ENCODE measurements at places on chromosomes 11 and 22.

GRCh38 chr22:35552846-35553245, 12.2 kb downstream of the RASD2 start:
- DNase-seq = no peak

DNA sequence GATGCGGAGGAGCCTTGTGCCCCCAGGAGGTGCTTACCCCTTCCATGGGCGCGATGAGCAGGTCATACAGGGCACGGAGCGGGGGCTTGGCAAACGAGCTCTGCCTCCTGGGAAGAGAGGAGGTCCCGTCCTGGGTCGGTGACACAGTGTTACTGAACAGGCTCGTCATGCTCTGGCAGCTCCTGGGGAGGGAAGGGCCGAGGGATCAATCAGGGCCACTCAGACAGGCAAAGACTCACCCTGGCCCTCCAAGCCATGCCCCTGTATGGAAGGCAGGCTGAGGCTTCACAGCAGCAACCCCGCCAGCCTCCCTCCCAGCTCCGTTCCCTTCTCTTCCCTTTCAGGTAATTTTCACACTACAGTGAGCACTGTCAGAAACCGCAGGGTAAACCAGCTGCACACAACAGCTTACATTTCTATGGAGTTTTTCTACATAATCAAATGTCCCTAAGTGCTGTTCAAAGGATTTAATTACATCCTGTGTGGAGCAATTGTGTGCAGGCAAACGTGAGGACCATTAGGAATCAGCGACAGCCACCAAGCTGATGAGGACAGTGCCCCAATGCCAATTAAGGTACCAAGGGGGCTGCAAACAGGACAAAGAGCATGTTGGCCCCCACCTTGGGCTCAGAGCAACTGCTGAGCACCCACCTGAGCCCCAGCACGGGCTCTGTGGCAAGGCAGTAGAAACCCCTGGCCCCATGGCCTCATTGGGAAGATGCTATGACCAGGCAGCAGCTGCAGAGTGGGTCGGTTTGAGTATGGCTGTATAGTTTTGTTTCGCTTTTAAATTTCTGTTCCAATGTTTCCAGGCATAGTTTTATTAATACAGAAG, 95.4 kb upstream of the PITPNB start:
- DNase-seq = no peak

DNA sequence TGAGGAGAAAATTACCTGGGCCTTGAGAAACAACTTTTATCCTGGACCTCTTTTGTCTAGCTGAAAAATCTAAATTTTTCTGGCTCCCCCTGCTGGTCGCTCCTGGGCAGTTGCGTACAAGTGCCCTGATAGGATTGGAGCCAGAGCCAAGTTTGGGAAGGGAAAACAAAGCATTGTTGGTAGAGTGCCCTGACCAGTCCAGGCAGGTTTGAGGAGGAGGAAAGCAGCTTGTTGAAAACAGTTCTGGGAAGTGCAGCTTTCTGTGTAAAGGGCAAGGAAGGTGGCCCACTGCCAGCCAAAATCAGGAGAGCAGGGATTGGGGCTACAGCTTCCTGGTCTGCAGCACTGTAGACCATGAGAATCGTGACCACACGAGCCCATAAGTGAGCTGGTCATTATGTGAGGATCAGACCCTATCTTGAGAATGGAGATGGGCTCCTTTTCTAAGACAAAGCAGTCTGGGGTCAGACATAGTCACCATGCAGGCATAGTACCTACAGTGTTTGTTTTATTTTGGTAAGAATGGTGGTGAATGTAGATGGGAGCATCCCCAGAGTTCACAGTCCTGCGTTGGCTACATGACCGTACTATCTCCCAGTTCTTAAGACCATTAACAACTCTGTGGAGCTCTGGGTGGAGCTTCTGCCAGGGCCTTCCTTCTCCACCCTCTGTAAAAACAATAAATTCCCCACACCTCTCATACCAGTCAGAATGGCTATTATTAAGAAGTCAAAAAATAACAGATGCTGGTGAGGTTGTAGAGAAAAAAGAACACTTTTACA, 21.3 kb upstream of the PIK3IP1 start:
- DNase-seq = peak; percentile 86

DNA sequence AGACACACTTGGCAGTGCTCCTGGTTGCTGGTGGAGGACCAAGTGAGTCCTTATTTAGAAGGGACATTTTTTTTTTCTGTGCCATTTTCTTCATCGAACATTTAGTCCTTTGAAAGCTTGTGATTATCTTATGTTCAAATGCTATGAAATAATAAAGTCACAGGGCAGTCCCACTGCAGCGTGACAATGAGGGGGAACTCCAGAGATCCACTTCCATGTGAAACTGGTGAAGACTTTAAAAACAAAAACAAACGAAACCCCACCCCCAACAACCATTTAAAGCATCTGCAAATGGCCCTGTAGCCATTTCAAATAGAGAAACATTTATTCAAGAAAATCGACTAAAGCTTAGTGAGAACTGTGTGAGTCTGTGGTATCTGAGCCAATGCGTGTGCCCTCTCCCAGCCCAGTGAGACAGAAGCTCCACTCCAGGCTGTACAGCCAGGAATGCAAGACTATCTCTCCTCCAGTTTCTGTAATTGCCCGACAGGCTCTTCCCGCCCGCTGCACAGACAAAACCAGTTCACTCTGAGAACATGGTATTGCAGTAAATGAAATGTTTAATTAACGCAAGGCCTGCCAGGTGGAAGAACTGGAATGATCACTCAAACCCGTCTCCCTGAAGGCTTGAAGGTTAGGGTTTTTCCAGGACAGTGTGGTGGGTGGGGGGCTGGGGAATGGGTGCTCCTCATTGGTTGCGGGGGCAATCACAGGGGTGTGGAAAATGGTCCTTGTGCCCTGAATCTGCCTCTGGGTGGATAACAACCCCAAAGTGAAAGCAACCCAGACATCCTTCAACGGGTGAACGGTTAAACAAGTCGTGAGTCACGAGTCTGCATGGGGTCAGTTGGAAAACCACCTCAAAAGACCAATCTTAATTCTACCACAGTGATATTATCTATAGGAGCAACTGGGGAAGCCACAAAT, 8.4 kb downstream of the KRTAP5-6 start:
- peak; percentile 16 for DNase-seq

- DNase-seq = no peak
These were observed 75.2 kb downstream of the ZNRF3 start for GRCh38 chr22:28958611-28959010.

- no peak for DNase-seq
These were observed 165.2 kb upstream of the E2F8 start for GRCh38 chr11:19405966-19406365.

GRCh38 chr11:87455180-87455579, 417.4 kb downstream of the TMEM135 start:
- no peak for DNase-seq

DNA sequence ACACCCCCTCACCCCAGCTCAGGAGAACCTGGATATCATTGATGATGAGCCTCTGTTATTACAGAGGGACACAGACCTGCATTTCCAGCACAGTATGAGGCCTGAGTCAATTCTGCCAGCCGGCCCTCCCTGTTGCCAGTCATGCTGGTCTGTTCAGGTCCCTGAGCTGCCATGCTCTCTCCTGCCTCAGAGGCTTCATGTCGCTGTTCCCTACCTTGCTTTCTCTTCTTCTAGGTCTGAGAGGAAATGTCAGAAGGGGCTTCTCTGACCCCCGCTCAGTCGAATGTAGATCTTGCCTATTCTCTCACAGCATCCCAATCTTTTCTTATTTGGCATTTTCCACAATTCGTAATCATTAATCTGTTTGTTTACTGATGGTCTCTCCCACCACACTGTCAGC, 21.8 kb upstream of the ABCC8 start:
- no peak for DNase-seq

- DNase-seq = no peak
These were observed 390.1 kb downstream of the CTTN start for GRCh38 chr11:70788248-70789022.

DNA sequence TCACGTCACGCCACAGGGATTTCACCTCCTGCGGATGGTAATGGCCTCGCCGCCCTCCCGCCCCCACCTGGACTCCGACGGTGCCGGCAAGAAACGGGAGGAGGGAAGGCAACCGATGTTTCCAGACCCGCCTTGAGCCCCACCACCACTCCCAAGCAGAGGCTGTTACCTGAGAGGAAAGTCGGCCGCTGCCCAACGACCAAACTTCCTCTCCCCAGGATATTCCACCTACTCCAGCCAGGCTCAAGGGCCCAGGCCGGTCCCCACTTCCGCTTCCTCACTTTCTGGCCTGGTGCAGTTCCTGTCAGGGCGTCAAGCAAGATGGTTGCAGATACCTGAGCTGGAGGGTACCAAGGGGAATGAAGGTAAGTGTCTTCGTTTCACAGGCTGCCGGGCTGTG, at the start of gene ENTHD1:
ENTHD1 (minus strand) TSS at position 235 of the 400 bp plus-strand sequence. CDS start 6,012 bp downstream, outside the sequence.
- DNase-seq = no peak

- DNase-seq = no peak
These were observed 62.6 kb upstream of the PHF21A start for GRCh38 chr11:46183819-46184218.

Measured in activated effector memory CD4-positive, alpha-beta T cell treated with anti-CD3 and anti-CD28 coated beads, Interleukin-2, amount 50 U/mL, for 16 hours (primary cell).